ENCODE measurements at places on chromosomes 5 and 9.

GRCh38 chr5:168850683-168851082 lies 271.5 kb upstream of the PANK3 start:
- DNase-seq = no peak

DNA sequence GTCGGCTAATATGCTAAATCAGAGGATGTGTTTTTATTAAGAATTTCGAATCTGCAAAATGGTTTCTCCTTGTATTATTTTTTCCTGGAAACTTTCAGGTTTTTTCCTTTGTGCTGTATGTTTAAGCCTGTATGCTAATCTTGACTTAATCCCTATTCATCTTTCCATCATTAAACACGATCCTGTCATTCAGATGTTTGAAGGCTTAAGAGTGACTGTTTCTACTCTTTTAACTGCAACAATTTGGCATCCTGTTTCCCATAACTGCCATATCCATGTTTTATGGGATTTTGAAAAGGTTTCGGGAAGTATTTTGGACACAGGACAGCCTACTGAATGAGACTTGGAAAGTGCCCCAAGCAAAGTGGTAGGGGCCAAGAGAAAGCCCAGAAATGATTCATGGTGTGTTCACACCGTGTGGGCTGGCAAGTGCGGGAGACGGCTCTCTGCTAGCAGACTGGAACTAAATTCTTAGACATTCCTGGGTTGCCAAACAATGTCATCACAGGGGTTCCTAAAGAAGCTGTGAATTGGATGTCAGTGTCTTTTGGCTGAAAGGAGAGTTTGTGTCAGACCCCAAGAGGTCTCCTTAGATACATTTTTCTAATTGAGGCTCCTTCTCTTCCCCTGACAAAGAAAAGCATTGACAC lies 125.4 kb upstream of the ADAMTS16 start:
- DNase-seq = no peak

DNA sequence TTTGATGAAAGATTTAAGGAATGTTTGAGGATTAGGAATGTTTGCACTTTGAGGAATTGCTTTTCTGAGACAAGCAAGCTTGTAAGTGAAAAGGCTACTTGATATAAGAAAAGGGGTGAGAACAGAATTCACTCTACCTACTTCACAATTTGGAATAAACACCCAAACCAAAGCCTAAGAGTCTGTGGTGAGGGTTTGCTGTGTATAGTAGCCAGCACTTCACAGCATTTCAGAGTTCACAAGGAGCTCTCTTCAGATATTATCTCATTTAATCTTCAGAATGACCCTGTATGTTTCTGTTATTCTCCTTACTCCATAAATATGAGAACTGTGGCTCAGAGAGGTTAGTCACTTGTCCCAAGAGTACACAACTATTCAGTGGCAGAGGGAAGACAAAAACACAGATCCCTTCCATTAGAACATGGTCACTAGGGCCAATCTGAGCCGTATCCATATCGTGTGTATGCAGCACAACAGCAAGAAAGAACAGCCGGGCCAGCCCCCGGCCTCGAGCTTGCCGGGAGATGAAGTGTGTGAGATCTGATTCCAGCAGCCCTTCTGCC lies 92.4 kb downstream of the FRMD3 start:
- no peak for DNase-seq

DNA sequence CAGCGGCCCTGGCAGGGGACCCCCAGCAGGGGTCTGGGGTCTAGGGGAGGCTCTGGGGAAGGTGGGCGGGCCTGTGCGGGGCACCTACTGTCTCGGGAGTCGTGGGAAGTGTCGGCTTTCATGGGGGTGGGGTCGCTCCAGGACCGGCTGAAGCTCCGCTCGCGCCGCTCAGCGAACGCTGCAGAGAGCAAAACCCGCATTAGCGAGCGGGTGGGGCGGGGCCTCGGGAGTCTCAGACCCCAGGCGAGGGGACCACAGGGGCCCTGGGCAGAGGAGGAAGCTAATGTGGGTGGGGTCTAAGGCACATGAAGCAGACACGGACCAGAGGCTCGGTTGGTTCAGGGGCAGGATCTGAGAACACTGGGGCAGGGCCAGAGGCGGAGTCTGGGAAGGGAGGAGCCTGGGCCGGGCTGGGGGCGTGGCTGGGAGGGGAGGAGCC lies 5.5 kb downstream of the NSMF start:
- DNase-seq = peak; percentile 85

GRCh38 chr9:20200991-20201431 lies 412.2 kb upstream of the SLC24A2 start:
- DNase-seq = no peak

GRCh38 chr5:150129813-150130492 lies 25.7 kb downstream of the PDGFRB start:
- peak; percentile 75 for DNase-seq

DNA sequence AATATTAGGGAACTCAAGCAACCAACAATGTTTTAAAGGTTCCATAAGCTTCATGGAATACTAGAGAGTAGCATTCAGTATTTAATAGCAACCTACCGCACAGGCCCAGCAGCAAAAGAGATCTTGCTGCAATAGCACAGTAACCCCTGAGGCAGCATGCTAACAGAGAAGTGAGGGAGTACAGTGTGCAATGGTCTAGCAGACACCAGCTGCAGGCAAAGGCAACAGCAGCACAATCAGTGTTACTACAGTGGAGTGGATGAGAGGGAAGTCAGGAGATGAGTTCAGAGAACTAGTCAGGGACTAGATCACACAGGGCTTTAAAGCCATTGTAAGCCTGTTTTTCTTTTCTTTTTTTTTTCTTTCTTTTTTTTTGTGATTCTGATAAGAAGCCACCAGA lies 2.8 kb downstream of the TICAM2 start:
- DNase-seq = peak; percentile 23

GRCh38 chr5:83177803-83178202 lies 100.5 kb downstream of the XRCC4 start:
- no peak for DNase-seq

DNA sequence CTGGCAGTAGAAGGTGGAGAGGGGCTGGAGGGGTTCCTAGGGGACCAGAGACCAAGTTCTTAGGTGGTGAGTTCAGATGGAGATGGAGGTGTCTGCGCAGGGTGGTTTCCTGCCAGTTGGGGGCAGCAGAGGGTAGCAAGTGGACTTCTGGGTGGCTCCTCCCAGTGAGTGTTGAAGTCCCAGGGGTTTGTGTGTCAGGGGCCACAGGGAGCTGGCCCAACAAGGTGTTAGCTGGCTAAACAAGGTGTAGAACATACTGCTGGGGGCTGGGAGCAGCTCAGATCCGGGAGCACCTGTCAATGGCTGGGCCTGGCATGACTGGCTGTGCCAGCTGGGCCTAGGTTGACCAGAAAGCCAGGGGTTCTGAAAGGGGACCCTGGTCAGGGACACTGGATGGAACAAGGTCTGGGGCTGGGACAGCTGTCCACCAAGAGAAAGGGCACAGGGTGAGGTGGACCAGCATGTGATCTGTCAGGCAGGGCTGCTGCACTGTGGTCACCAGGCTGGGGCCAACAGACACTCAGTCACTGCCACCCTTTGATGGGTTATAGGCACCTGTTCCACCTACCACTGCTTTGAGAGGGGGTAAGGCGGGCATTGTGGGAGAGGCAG lies 35.6 kb downstream of the DAB2IP start:
- DNase-seq = peak; percentile 87
